Head of caudate nucleus (tissue), 42 donors: ENCODE measurements at places on chromosomes 5 and 9.

DNA sequence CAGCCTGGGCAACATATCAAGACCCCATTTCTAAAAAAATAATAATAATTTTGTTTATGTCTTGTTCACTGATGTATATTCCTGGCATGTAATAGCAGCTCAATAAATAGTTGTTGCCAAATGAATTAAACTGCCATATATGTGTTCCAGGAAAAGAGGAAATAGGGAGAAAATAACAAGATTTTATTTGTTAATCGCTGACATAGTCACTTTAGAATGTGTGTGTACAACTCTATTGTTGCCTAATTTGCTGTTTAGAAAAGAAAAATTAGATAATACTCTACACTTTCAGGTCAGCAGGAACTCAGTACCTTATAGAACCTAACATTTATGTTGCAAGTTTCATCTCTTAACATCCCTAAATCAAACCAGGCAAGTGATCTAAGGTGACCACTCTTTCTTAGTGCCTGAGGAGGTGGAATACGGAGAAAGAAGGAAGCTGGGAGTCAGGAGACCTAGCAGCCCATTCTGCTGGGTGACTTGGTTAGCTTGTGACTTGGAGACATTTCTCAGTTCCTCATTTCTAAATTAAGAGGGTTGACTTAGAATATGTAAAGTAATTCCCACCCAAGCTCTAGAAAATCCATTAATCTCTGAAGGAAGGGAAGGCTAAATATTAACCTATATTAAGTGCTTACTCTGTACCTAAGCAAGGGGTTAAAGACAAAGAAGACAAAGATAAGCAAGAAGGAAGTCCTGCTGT is 110.3 kb upstream of the IQGAP2 start:
- DNase-seq: no peak

GRCh38 chr5:92518318-92518904 is 1062.6 kb downstream of the NR2F1-AS1 start:
- DNase-seq: no peak

- DNase-seq: no peak
Observed at GRCh38 chr5:132497488-132497997, 7.0 kb upstream of the IRF1 start.

DNA sequence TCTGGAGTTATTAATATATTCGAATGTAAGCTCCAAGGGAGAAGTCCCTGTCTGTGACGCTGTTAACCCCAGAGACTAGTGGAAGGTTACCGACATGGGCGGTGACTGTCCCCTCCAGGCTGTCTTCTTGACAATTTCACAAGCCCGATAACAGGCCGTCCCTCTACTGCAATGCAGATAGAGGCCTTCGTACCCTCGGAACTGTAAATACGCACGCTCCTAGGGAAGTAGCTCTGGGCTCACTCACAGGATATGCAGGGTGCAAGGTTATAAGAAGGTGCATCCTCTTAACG is 680 bp upstream of the RFK start:
- peak; percentile 36 for DNase-seq

- DNase-seq: no peak
Observed at GRCh38 chr9:72038408-72038807, 22.0 kb downstream of the C9orf57 start.
